ENCODE measurements at places on chromosomes 6 and 20.
A peak's percentile ranks its signal among the peaks of the same experiment; 100 is the strongest.

DNA sequence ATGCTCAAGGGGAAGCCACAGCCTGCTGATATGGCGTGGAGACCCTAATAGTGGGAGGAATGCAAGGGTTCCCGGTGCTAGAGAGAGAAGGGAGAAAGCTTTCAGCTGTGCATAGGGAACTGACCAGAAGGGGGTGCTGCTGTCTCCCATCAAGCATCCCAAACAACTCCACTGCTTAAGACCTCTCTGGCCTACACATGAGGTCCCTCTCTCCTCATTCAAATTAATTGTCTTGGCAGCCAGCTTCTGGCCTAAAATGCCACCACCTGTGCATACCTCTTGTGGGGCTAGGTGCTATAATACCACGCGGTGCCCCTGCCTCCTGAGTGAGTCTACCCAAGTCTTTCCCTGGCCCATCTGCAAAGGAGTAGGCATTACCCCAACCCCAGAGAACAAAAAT is 14.5 kb downstream of the ADISSP start:
- DNase-seq = peak; percentile 66

DNA sequence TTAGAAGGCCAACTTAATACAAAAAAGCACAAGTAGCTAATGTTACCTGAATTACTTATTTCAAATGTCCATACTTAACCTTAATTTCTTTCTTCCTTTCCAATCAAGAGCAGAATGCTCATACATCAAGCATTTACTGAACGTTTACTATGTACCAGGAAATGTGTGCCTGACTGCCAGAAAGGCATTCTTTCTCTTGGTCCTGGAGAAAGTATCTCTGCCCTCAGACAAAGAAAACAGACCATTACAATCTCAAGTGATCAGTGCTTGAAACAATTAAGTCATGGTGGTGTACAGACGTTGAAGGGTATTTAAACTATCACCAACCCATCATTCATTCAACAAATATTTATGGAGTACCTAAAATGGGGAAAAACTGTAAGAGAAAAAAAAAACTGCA is 26.4 kb downstream of the CSNK2A1 start:
- DNase-seq = no peak

GRCh38 chr6:107398001-107398400 is 61.4 kb downstream of the PDSS2 start:
- DNase-seq = no peak

DNA sequence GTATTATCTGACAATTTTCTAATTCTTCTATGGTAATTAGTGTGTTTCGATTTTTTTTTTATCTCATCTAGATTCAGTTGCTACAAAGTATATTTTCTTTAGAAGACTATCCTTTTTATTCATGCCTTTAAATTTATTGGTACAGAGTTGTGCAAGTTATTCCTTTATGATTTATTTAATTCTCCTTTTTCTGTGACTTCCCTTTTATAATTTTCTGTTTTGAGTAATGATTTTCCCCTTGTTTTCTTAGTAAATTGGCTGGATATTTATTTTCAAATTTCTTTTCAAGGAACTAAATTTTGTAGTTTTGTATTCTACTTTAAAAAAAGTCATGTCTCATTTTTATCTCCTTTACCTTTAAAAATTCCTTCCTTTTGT is 2.4 kb upstream of the IL22RA2 start:
- no peak for DNase-seq

DNA sequence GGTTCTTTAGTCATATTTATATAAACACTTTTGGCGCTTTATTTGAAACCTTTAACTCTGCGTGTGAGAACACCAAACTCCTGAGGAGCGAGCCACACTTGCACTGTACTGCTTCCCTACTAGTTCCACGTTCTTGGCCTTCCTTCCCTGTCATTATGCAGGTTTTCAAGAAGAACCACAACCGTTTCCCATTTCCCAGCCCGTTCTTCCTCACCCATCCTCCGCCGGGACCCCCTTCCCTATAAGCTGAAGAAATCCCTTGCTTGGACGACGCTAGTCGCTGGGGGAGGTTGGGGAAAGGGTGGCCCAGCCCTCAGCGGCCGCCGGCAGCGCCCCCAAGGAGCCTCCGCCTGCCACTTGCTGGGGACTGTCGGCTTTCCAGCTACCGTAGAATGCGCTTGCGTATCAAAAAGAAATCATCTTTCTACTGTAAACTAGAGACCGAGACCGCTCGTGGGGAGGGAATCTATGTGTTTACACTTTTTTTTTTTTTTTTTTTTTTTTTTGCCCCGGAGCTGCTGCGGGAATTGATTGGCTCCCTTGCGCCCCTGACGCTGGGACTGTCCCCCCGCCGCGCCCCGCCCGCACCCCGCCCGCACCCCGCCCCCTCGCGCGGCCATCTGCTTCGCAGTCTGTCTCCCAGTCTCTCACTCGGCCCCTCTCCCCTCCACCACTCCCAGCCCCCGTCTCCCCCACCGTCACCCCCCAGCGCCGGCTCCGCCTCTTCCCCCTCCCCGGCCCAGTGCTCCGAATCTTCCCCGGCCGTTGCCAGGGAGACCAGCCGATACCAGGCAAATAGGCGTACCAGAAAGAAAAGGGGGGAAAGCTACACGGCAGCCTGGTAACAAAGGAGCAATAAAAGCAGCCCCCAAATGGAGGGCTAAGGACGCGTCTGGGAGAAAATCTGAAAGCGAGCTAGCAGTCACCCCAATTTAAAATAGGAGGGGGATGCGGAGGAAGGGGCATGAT is 2.3 kb upstream of the MARCKS start:
- DNase-seq = peak; percentile 18

- no peak for DNase-seq
These were observed 381.7 kb upstream of the POU3F2 start for GRCh38 chr6:98452685-98453084.

GRCh38 chr6:43785220-43785752 is 15.3 kb downstream of the VEGFA start:
- DNase-seq = no peak

DNA sequence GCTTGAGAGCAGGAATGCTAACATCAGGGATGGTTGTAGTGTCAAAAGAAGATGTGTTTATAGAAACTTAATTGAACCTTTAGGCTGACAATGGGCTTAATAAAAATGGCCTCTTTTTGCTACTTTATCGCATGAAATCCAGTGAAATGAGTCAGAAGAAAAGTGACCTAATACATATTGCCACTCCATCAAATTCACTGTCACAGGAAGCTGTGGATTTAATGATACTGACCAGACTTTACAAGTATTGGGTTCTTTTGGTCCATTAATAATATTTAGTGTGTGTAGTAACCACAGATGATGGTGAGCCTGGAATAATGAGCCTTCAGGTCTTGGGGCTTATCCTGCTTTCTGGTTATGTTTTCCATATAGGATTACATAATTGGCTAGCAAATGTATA is 231.8 kb upstream of the GMDS start:
- DNase-seq = no peak

DNA sequence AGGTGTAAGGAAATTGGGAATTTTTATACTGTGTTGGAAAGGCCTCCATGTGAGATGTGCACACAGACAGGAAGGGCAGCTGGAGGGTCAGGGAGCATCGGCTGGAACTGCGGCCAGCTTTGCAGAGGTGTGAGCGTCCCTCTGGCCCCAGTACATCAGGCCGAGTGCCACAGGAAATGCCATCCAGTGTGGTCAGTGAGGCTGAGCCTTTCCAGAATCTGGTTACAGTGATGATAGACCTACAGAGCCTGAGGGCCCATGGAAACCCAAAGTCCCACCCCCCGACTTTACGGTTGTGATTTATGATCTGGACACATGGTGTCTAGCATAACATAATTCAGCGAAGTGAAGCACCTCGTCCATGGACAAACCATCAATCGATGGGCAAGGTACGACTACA is 137.3 kb upstream of the PDE10A start:
- no peak for DNase-seq

GRCh38 chr6:11439017-11439420 is 98.5 kb upstream of the TMEM170B start:
- DNase-seq = no peak

DNA sequence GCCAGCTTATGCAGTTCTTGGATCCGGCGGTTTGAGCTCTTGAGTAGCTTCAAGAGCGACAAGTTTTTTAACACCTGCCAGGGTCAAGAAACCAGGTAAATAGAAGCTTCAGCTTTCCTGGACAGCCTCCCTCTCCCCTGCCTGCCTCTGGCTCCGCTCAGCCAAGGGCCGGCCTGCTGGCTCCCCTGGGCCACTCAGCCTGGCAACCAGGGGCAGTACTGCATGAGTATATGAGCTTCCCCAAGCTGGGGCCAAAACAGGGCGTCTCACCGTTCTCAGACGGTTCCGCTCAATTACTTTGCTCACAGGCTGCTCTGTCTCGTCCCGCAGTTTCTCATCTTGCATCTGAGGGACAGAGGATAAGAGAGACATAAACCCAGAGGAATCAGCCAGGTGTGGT is 856 bp downstream of the TP53TG5 start:
- DNase-seq = no peak

DNA sequence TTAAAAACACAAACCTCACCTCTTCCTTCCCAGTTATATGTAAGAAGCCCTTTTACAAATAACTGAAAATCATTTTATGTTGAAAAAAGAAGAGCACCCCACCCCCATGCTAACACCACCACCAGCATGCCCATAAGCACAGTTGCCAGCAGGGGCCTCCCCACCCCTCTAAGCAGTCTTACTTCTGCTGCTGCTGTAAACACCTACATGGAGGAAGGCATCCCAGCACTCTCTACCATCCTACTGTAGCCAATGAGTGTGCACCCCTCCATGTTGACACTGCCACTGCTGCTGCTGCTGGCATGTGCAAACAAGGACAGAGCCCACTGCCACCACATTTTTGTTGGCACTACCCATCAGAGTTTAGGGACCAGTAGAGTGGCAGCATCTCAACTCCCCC is 49.6 kb upstream of the PHIP start:
- no peak for DNase-seq

GRCh38 chr6:81978230-81978629 is 225.7 kb upstream of the TENT5A start:
- no peak for DNase-seq

DNA sequence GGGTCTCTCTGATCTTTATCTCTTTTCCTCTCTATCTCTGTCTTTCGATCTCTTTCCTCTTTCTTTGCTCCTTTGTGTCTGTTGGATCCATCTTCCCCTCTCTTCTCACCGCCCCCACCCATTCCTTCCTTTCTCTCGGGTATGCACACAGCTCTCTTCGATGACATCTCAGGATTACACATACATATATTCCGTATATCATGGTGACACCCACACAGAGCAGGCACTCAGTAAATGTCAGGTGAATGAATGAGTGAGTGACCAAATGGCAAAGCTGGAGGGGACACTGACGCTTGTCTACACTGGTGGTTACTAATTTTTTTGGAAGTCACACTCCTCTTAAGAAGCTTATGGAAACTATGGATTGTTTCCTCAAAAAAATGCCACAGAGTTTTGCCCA is 9.9 kb downstream of the VSTM2L start:
- DNase-seq = no peak

DNA sequence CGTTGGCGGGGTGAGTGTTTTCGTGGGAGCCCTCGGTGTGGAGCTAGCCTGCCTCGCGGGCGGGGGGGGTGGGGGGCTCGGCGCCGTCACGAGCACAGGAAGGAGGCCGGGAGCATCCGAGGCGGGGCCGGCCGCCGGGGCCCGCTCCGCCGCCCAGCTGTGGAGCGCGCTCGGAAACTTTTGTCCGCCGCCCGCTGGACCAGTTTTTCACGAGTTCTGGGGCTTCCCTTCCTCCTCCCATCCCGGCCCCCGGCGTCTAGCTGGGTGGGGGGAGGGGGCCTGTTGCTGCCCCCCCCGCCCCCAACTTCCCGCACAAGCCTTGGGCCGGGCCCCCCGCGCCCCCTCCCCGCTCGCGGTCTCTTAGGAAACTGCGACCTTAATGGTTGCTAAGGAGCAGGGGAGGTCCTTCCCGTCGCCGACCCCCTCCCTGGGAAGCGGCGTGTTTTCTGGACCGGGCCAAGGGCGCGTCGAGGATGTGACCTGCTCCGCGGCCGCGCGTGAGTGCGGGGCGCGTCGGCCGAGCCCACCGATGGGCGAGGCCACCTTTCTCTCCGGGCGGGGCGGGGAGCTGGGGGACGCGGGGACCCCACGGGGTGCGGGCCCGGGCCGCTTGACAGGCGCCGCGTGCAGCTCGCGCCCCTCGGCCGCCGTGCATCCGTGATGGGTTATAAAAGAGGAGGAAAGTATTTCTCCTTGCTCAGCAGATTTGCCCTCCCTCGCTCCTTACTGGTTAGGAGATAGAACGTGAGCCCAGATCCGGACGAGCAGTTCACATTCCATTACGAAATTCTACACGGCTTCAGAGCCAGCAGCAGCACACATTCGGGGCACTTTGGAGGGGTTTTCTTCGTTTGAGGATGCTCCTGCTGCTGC is 1.4 kb downstream of the RREB1 start:
- DNase-seq = peak; percentile 45

DNA sequence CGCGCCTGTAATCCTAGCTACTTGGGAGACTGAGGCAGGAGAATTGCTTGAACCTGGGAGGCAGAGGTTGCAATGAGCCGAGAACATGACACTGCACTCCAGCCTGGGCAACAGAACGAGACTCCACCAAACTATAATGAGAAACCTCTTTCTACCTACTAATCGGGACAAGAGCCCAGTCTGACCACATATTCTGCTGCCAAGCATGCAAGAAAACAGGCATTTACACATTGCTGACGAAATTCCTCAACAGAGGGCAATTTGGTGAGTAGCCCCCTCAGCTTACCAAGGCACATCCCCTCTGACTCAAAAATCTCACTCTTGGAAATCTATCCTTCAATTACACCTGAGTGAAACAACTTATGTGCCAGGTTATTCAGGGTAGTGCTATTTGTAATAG is 81.2 kb downstream of the SLC23A2 start:
- DNase-seq = no peak

DNA sequence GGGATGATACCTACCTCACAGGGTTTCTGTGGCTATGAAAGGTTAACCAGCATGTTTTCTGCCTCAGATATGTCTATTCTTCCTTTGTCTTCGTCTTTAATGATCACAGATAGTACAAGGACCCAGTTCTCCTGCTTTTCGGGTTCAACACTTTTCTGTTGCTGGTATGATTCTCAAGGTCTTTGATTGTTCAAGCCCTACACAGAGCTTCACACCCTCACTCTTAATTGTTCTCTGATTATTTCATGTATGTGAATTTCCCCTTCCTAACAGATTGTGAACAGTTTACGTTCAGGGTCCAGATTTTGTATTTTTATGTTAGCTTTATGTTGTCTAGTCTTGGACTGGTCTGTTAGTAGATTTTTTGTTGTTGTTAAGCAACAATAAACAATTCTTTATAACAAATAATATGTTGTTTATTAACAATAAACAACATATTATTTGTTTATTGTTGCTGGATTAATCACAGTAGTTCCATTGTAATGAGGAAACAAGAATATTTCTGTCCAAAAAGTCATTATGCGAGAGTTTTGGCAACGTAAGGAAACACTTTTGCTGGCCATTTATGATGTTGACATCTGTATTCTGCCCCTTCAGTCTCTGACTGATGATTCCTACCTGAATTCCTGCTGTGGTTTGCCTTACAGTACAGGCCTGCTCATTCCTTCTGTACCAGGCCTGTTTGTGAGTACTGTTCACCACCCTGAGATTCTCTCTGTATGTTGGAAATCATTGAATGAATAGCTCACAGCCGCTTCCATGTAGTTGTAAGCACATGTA is 27.2 kb upstream of the TULP4 start:
- no peak for DNase-seq

Data from CD4-positive, alpha-beta T cell treated with Interleukin-1 beta for 1 hour (primary cell).